Kidney (tissue), 22 donors: ENCODE measurements at places on chromosomes 4 and X. TPM values are rescaled to one million over a fixed set of nuclear protein-coding genes. Genes with fewer than 3 reads are reported as not detected.
A peak's percentile ranks its signal among the peaks of the same experiment; 100 is the strongest.

- H3K4me1 ChIP-seq, result no peaks in the 10 kb centered on the region
- H3K27ac ChIP-seq, result no peak overlapping the region
- no peaks in the 10 kb centered on the region for H3K36me3 ChIP-seq
- no peak for DNase-seq
Measured at GRCh38 chr4:121154103-121154515, 10.0 kb downstream of the TNIP3 start.

Gene SPP1
- 5,484 TPM for total RNA-seq

- DNase-seq, result no peak
- no peak overlapping the region for H3K27ac ChIP-seq
- no peaks in the 10 kb centered on the region for H3K27me3 ChIP-seq
- H3K4me1 ChIP-seq, result no peaks in the 10 kb centered on the region
- no peak overlapping the region for H3K4me3 ChIP-seq
Measured at GRCh38 chrX:94932278-94932965, 1258.4 kb downstream of the FAM133A start.

Gene TBC1D8B
- 9.7 TPM for total RNA-seq

DNA sequence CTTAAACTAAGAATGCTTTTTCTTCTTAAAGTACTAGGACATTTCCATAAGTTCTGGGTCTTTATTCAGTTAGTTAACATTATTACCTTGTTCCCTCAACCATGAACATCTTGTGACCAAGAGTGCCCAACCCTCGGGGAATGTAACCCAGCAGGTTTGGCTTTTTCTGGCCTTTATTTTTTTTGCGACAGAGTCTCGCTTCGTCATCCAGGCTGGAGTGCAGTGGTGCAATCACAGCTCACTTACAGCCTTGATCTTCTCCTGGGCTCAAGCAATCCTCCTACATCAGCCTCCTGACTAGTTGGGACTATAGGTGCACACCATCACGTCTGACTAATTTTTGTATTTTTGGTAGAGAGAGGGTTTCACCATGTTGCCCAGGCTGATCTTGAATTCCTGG is 65.1 kb downstream of the USP11 start:
- DNase-seq, result peak; percentile 83
- H3K27me3 ChIP-seq, result no peaks in the 10 kb centered on the region
- no peaks in the 10 kb centered on the region for H3K36me3 ChIP-seq
- no peak overlapping the region for H3K4me3 ChIP-seq
- H3K4me1 ChIP-seq, result no peaks in the 10 kb centered on the region
- H3K27ac ChIP-seq, result peak overlapping the region; percentile 74

GRCh38 chr4:33071535-33071934 is 2351.4 kb downstream of the PCDH7 start:
- no peaks in the 10 kb centered on the region for H3K36me3 ChIP-seq
- no peak for DNase-seq
- H3K4me1 ChIP-seq, result peaks cover 12% of the 10 kb centered on the region
- no peaks in the 10 kb centered on the region for H3K27me3 ChIP-seq

Gene HSFX3
- total RNA-seq, result not detected

- no peak overlapping the region for H3K27ac ChIP-seq
- peak; percentile 50 for DNase-seq
- no peaks in the 10 kb centered on the region for H3K27me3 ChIP-seq
Measured at GRCh38 chr4:1356181-1356998, 9.4 kb downstream of the UVSSA start.

DNA sequence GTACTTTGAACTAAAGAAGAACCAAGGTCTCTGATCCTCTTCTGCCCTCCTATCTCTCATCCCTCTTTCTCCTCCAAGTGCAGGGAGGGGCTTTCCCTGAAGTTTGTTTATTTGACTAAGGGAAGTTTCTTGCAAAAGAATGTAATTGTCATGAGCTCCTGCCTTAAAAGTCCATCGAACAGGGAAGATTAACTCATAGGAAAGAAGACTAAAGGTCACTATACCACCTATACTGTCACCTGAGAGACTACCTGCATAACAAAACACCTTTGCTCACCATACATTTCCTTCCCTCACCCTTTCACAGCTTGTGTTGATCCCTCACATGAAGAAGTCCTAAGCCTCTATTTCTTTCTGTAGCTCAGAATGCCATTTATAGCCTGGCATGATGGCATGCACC is 59.4 kb upstream of the C4orf54 start:
- DNase-seq, result no peak
- no peaks in the 10 kb centered on the region for H3K4me1 ChIP-seq
- H3K4me3 ChIP-seq, result no peak overlapping the region
- no peaks in the 10 kb centered on the region for H3K36me3 ChIP-seq

Gene NUP62CL
- 9.2 TPM for total RNA-seq
